ENCODE measurements at places on chromosomes 2 and 18.

DNA sequence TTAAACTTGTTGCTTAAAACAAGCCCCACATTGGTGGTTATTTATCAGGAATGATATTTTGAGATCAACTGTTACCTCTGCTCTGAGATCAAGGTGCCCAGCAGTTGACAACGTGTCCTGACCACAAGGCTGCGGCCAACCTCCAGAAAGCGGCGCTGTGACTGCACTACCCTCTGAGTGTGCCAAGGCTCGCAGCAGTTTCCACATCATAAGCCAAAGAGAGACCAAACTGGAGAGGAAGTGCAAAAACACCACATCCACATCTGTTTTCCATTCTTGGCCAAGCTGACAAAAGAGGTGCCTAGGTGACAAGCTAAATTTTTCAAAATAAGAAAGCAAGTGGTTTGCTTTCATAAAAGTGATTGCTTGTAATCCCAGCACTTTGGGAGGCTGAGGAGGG lies 410.8 kb upstream of the POU3F3 start:
- no peak for DNase-seq

DNA sequence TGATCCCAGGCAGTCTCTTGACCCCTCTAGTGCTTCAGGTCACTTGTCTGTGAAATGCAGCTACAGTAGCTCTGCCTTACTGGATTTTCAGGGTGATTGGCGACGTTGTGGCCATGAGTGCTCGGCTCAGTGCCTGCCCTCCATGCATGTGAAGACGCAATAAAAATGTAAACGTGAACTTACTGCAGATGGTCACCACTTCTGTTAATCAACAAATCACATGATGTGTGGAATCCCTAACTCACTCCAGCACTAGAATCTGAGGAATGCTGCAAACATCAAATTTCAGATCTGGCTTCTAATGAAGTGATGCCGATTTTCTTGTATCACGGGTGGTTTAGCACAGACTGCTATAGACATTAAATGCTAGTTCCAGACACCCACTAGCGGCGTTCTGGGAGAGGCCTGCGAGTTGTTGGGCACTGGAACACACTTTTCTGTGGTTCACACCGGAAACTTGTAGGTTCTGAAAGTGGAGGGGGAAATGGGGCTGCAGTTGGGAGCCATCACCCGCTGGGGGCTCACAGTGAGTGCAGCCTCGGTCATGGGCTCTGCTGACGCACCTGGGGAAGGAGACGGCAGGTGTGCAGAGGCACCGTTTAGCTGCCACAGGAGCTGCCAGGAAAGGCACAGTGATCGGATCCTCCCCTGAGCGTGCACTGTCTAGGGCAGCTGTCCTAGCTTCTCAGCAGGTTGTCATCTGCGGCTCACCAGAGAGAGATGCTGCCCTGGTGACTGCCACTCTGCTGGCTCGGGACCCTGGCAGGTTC lies 6.5 kb downstream of the CNDP1 start:
- DNase-seq = no peak

DNA sequence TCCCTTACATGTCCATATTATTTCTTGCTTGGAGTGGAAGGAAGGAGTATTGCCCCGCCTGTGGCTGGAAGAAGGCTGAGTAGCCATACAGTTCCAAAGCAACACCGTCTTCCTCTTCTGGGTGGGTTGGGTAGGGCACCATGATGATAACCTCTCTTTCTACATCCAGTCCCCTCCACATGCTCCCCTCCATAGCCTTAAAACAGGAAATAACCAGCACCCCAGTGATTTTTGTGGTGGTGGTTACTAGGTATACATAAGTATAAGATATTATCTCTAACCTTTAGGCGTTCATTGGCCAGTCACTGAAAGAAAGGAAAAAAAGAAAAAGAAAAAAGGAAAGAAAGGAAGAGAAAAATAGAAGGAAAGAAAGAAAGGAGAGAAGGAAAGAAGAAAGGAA lies 63.1 kb downstream of the CXCR4 start:
- no peak for DNase-seq

DNA sequence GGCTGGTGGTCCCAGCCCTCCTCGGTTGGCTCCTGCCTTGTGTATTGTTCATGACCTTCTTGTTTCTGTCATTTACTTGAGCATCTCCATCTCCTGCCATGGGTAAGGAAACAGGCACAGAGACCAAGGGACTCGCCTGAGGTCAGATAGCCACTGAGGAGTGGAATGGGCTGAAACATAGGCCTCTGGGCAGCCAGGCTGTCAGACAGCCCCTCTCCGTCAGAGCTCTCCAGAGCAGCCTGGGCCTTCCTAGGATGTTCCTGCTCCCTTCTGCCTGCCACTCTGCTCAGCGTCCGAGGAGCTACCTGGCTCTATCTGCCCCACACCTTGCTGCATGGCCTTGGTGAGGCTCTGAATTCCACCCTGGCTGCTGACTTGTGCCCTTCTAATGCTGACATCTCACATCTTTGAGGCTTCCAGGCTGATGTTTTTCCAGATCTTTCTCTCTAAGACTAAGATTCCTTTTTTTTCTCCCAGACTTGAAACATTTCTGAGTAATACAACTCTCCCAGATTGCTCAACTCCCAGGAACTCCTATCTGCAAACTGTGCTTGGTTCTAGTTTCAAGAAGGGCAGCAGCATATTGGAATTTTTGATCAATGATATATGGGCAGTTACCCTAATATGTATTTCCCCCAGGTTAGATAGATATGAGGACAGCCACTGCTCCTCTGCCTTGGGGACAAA lies 67.7 kb downstream of the MCFD2 start:
- DNase-seq = no peak

DNA sequence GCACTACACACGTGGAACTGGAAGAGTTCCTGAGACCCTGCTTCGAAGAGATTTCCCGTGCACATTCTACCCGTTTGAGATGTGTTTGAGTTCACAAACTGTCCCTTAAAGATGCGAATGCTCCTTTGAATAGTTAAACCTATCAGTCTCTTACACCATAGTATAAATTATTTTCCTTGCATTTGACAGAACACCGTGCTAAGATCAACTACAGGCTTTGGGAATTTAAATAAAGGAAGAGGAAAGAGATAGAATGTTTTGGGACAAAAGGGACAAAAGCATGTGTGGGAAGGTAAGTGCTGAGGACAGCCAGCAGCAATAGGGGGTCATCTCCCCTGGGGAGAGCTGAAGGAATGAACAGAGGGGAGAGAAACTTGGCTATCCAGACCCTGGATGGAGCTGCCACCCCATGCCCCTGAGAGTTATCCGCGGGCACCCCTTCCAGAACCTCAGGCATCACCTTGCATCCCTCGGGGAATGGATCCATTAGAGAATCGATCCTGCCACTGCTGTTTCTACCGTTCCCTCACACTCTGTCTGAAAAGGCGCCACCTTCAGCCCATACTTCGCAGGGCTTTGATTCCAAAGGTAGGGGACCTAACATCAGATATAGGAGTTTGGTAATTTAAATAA lies 888 bp upstream of the ADCY3 start:
- DNase-seq = no peak

DNA sequence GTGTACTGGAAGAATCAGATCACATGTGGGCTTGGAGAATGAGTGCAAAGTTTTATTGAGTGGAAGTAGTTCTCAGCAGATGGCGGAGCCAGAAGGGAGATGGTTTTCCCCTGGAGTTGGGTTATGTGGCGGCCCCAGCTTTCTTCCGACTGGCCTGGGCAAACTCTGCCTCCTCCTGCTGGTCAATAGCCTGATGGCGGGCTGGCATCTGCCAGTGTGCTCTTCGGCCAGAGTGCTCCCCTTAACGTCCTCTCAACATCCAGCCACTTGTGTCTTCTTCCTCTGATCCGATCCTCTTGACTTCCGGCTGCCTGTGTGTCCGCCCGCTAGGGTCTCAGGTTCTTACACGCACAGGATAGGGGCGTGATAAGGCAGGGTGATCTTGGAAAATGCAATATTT lies 741.3 kb downstream of the RNF144A start:
- DNase-seq = no peak

DNA sequence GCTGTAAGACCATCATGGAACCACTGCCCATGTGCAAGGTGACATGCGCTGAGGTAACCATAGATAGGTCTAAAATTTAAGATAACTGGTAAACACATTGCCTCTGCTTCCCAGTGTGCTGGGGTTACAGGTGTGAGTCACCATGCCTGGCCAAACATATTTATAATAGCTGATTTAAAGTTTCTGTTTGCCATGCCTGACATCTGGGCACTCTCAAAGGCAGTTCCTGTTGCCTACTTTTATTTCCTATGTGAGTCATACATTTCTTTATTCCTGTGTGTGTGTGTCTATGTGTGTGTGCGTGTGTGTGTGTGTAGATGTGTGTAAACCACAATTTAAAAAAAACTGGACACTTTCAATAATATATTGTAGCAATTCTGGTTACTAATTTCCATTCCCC lies 415.2 kb upstream of the NETO1 start:
- no peak for DNase-seq

GRCh38 chr2:97963880-97964279 lies 31.9 kb downstream of the TMEM131 start:
- DNase-seq = no peak

DNA sequence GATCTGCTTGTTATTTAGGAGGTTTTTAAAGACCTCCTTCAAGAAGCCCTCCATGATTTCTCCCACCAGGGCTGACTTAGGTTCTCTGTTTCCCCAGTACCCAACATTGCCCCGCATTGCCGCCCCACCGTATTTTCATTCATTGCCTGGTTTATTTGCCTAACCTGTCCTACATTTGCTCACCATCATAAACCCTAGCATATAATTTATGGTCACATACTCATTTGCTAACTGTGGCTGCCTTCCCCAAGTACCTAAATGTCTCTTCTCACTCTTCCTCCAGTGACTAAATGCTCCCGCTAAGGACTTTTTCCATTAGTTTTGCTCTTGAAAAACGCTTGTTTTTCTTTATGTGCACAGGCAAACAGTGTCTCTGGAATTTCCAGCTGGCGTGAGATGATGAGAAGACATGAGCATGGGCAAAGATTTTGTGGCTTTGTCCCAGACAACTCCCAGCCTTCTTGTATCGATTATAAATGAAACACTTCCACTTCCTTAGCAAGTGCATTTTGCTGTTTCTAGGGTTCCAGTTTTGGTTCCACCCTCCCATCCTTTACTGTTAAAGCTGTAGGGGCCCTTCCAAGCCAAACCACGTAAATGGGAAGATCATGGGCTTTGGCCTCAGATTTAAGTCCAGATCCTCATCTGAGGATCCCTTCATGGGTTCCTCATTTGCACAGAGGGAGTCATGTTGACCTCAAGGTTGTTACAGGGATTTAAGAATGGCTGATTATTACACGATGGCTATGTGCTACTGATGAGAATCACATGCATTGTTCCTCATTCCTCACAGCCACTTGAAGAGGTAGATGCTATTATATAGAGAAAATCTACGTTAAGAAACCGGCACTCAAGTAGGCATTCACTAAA lies 21.0 kb upstream of the ARMC9 start:
- DNase-seq = no peak
